Nephron progenitor cell (in vitro differentiated cells): ENCODE measurements at places on chromosomes 4 and X.

GRCh38 chr4:17557880-17558279 lies 19.1 kb upstream of the LAP3 start:
- DNase-seq, result no peak

DNA sequence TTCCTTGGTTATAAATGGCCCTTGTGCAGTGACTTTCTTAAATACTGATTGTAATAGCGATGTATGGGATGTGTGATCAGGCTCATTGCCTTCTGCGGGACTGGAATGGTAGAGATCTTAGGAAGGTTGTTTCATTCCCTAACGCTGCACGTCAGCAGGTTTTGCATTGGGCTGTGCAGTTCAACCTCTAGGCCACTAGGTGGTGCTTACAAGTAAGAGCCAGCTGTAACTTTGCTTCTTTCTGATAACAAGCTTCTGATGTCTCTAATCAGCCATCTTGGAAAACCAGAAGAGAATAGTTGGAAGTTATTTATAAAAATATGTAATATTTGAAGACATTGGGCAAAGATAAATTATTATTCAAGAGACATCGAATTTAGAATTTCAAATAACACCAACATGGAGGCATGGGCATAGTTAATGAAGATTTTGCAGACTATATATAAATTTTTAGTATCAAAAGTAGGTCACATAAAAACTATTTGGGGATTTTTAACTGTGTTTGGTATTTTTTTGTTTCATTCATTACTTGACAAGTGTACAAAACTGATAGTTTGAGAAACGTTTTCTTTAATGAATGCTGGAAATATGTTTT lies 339.7 kb upstream of the PCDH7 start:
- DNase-seq, result peak; percentile 54

- DNase-seq, result no peak
These were observed 986 bp downstream of the HDAC6 start for GRCh38 chrX:48802905-48803200.

GRCh38 chr4:46931981-46932380 lies 22.9 kb upstream of the COX7B2 start:
- DNase-seq, result peak; percentile 46

DNA sequence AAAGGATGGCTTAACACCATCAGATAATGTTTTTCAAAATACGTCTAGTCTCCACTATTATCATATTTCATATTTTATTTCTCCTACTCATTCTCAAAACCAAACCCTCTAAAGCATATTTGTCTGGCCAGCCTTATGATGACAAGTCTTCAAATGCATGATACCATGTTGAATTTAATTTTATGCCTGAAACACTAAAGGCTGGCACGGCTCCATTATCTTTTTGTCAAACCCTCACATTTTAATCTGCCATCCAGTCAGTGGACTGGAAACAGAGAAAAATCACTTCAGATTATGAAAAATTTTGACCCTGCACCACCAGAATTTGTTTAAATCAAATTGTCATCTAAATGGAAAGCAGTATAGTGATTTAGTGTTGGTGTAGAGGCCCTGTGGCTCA lies 42.9 kb downstream of the SCD5 start:
- DNase-seq, result no peak

DNA sequence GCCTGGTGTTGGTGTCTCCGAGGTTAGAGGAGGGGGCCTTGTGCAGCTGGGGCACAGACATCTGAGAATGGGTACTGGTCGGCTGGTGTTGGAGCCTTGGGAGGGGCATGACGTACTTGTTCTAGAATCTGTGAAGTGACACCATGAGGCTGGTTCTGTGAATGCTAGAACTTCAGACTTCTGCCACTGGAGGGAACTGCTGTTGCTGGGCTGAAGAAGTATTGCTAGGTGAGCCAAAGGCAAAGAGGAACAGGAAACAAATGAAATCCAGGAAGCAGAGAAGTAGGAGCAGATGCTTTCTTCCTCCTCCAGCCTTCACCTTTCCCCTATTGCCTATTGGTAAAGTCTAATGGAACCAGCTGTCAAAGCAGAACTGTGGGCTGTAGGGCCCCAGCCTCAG lies 120.9 kb upstream of the DDIT4L start:
- no peak for DNase-seq

GRCh38 chr4:7315935-7316334 lies 118.8 kb downstream of the PSAPL1 start:
- DNase-seq, result no peak

GRCh38 chr4:121950212-121950679 lies 1.6 kb downstream of the TRPC3 start:
- peak; percentile 98 for DNase-seq

DNA sequence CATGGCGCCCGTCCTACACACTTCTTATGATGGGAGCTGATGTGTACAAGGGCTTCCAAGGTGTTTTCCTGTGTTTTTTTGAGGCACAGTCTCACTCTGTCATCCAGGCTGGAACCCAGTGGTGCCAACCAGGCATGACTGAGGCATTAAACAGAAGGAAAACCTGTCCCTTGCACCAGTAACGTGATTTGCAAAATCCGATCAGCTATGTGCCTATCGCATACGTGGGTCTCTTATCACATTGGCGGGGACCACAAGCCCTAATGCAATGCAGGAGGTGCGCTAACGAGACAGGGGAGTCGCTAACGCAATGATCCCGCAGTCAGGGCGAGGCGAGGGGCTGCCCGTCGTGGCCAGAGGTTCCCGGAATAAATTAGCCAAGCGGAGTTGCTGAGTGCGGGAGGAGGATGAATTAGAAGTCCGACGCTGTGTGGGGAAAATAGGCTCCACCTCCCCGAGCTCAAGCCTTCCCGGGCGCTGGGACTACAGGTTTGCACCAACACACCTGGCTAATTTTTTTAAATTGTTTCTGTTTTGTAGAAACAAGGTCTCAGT lies 162.7 kb downstream of the SHOX start:
- DNase-seq, result no peak
